Activated naive CD8-positive, alpha-beta T cell treated with anti-CD3 and anti-CD28 coated beads, Interleukin-2, amount 10 ng/mL, durations not matched to agents 7 days and 5 days (primary cell): ENCODE measurements at places on chromosomes 6 and 20.
A peak's percentile ranks its signal among the peaks of the same experiment; 100 is the strongest.

GRCh38 chr20:33007376-33008335 is at the start of gene BPIFB2:
Gene BPIFB2, plus strand, starts transcription at chr20:33007704. Its CDS starts 871 bp downstream, at chr20:33008575.
- H3K27me3 ChIP-seq = no peaks in the 10 kb centered on the region
- H3K27ac ChIP-seq = no peak within 1 kb of the TSS
- DNase-seq = no peak
- H3K4me1 ChIP-seq = peaks cover 5% of the 10 kb centered on the region
- H3K36me3 ChIP-seq = peaks cover 4% of the 10 kb centered on the region

GRCh38 chr6:131730264-131730663 is 19.4 kb upstream of the CTAGE9 start:
- no peaks in the 10 kb centered on the region for H3K36me3 ChIP-seq
- H3K27me3 ChIP-seq = no peaks in the 10 kb centered on the region
- no peaks in the 10 kb centered on the region for H3K4me1 ChIP-seq
- no peak overlapping the region for H3K27ac ChIP-seq
- no peak for DNase-seq

GRCh38 chr6:161598896-161599295 is 325.0 kb upstream of the AGPAT4 start:
- peaks cover 2% of the 10 kb centered on the region for H3K27me3 ChIP-seq
- no peak overlapping the region for H3K4me3 ChIP-seq
- no peaks in the 10 kb centered on the region for H3K36me3 ChIP-seq
- DNase-seq = no peak
- no peaks in the 10 kb centered on the region for H3K4me1 ChIP-seq

DNA sequence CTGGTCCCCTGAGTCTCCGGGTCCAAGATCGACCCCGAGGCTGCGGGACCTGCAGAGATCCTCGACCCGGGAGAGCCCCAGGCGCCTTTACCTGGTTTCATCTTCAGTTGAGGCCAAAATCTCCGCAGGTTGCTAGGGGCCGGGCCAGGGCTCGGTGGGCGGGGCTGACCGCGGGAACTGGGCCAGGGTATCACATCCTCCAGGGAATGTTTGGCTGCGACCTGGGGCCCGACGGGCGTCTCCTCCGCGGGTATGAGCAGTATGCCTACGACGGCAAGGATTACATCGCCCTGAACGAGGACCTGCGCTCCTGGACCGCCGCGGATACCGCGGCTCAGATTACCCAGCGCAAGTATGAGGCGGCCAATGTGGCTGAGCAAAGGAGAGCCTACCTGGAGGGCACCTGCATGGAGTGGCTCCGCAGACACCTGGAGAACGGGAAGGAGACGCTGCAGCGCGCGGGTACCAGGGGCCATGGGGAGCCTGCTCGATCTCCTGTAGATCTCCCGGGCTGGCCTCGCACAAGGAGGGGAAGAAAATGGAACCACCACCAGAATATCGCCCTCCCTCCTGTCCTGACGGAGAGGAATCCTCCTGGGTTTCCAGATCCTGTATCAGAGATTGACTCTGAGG is 53.8 kb upstream of the POLR1H start:
- H3K36me3 ChIP-seq = no peaks in the 10 kb centered on the region
- H3K27me3 ChIP-seq = peaks cover 54% of the 10 kb centered on the region
- DNase-seq = peak; percentile 33
- H3K27ac ChIP-seq = no peak overlapping the region
- H3K4me3 ChIP-seq = peak overlapping the region; percentile 53

- no peak overlapping the region for H3K4me3 ChIP-seq
- H3K4me1 ChIP-seq = peaks cover 8% of the 10 kb centered on the region
- no peaks in the 10 kb centered on the region for H3K27me3 ChIP-seq
- no peaks in the 10 kb centered on the region for H3K36me3 ChIP-seq
These were observed 30.0 kb downstream of the ALDH5A1 start for GRCh38 chr6:24524805-24525204.

DNA sequence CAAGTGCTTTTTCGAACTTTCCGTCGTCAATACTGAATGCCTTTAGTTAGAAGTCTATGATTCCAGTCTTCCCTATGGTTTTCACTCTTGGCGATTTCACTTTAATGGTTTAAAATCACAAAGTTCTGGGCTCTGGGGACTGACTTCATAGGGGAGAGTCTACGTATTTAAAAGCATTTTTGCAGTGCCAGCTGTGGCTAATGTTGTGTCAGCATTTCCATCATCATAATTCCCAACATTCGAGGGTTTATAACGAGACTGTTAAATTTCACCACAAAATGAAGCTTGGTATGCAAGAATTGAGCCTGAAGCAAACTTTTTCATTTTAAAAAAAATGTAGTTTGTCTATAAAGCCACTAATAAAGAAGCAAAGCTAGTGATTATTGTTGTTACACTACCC is 242.7 kb downstream of the SOX4 start:
- peaks cover 4% of the 10 kb centered on the region for H3K27me3 ChIP-seq
- H3K27ac ChIP-seq = no peak overlapping the region
- H3K36me3 ChIP-seq = no peaks in the 10 kb centered on the region
- H3K4me3 ChIP-seq = no peak overlapping the region
- no peak for DNase-seq

GRCh38 chr6:112223070-112223861 is 31.1 kb downstream of the LAMA4 start:
- no peak overlapping the region for H3K4me3 ChIP-seq
- H3K27ac ChIP-seq = no peak overlapping the region
- H3K36me3 ChIP-seq = no peaks in the 10 kb centered on the region
- no peak for DNase-seq
- no peaks in the 10 kb centered on the region for H3K4me1 ChIP-seq

GRCh38 chr20:1801929-1802306 is 93.3 kb upstream of the SIRPA start:
- no peak for DNase-seq
- H3K4me1 ChIP-seq = peaks cover 8% of the 10 kb centered on the region
- H3K27me3 ChIP-seq = peaks cover 68% of the 10 kb centered on the region
- no peak overlapping the region for H3K27ac ChIP-seq

DNA sequence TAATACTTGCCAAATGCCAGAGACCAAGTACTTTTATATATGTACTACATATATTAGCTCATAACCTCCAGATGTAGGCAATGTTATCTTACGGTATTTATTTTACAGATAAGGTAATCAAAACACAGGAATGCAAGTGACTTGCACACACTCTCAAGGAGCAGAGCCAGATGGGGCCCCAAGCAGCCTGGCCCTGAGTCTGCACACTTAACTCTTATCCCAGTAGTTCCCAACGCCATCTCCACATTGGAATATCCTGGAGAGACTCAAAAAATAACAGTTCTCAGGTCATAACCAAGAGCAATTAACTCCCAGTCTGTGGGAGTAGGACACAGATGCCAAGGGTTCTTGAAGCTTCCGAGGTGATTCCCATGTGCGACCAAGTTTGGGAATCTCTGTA is 398.7 kb downstream of the PHF3 start:
- no peaks in the 10 kb centered on the region for H3K36me3 ChIP-seq
- no peak overlapping the region for H3K27ac ChIP-seq
- no peaks in the 10 kb centered on the region for H3K27me3 ChIP-seq
- no peak for DNase-seq
- H3K4me1 ChIP-seq = no peaks in the 10 kb centered on the region
- H3K4me3 ChIP-seq = no peak overlapping the region

DNA sequence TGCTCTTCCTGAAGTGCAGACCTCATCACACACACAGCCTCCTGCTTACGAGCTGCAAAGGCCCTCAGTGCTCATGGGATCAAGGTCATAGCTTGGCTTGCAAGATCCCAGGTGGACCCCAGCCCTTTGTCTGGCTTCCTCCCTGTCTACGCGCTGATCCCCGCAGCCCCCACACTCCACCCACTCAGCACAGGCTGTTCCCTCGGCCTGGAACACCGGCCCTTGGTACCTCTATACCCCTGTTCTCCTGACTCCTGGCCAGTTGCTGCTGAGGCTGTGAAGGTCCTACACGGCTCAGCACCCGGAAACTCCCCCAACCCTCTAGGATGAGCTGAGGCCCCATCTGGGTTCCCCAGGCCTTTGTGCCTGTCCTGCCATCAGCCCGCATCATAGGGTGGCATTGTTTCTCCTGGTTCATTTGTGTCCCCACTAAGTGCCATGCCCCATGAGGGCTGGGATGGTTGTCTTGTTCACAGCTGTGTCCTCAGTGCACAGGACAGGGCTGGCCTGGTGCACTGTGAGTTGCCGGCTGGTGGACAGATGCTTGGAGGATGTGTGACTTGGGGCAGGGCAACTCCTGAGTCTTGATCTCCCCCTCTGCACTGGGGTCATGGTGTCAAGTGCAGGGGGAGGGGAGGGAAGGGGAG is 57.0 kb downstream of the ADNP start:
- no peak for DNase-seq
- no peak overlapping the region for H3K4me3 ChIP-seq
- peaks cover 5% of the 10 kb centered on the region for H3K36me3 ChIP-seq
- no peak overlapping the region for H3K27ac ChIP-seq
- no peaks in the 10 kb centered on the region for H3K27me3 ChIP-seq

GRCh38 chr6:90118069-90118468 is 178.6 kb downstream of the BACH2 start:
- no peaks in the 10 kb centered on the region for H3K27me3 ChIP-seq
- no peak overlapping the region for H3K27ac ChIP-seq
- no peak overlapping the region for H3K4me3 ChIP-seq
- H3K4me1 ChIP-seq = peaks cover 35% of the 10 kb centered on the region

- no peak for DNase-seq
- no peaks in the 10 kb centered on the region for H3K27me3 ChIP-seq
- H3K4me1 ChIP-seq = peaks cover 8% of the 10 kb centered on the region
- no peak overlapping the region for H3K4me3 ChIP-seq
These were observed 107.2 kb downstream of the CHD6 start for GRCh38 chr20:41510847-41511450.

DNA sequence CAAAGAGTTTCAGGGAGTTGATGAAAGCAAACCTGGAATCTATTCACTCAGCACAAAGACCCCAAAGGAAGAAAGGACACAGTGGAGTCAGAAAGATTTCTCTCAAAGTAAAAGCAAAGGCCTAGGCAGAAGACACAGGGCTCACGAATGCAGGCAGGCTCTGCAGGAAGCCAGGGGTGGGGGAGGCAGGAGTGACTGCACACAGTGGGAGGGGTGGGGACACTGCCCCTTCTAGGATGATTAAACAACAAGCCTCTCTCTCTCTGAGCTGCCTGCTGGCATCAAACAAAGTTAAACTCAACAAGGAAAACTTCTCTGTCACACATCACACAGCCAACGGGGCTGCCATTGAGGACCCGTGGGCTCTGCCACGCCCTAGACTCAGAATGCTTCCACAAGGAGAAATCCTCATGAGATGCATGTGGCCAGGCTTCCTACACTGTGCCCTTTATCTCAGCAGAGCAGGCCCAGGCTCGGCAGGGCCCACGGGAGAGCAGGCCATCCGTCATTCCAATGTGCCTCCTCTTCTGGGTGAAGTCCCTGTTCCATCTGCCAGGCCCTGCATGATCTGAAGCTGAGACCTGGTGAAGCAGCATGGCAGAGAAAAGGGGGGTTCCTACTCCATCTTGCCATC is 70.1 kb downstream of the RAMACL start:
- no peaks in the 10 kb centered on the region for H3K4me1 ChIP-seq
- no peaks in the 10 kb centered on the region for H3K36me3 ChIP-seq
- H3K4me3 ChIP-seq = no peak overlapping the region
- H3K27ac ChIP-seq = no peak overlapping the region

DNA sequence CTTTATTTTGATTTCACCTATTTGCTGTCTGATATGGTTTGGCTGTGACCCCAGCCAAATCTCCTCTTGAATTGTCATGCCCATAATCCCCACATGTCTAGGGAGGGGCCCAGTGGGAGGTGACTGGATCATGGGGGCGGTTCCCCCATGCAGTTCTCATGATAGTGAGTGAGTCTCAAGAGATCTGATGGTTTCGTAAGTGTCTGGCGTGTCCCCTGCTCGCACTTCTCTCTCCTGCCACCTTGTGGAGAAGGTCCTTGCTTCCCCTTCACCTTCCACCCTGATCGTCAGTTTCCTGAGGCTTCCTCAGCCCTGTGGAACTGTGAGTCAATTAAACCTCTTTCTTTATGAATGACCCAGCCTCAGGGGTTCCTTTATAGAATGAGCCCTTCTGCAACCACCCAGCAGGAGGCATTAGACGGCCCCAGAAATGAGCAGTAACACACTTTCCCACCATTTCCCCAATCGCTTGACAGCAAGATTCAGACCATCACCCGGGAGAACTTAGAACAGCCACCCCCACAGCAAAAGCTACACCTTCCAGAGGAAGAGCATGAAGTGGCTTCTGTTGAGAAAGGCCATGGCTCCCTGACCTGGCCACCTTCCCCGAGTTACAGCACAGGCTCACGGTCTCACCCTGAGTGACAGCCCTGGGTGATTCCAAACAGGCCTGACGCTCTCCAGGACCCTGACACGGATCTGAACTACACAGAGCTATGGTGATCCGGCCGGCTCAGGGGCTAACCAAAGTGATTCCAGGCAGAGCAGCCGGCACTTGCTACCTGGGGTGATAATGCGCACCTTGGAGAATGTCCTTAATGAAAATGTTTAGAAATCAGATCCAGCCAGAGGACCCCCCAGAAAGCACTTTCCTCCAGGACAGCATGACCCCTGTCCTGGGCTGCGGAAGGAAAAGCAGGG is 131.2 kb upstream of the CDH4 start:
- no peak for DNase-seq
- no peaks in the 10 kb centered on the region for H3K36me3 ChIP-seq
- H3K4me3 ChIP-seq = no peak overlapping the region
- H3K27ac ChIP-seq = no peak overlapping the region
- H3K27me3 ChIP-seq = peaks cover 2% of the 10 kb centered on the region

DNA sequence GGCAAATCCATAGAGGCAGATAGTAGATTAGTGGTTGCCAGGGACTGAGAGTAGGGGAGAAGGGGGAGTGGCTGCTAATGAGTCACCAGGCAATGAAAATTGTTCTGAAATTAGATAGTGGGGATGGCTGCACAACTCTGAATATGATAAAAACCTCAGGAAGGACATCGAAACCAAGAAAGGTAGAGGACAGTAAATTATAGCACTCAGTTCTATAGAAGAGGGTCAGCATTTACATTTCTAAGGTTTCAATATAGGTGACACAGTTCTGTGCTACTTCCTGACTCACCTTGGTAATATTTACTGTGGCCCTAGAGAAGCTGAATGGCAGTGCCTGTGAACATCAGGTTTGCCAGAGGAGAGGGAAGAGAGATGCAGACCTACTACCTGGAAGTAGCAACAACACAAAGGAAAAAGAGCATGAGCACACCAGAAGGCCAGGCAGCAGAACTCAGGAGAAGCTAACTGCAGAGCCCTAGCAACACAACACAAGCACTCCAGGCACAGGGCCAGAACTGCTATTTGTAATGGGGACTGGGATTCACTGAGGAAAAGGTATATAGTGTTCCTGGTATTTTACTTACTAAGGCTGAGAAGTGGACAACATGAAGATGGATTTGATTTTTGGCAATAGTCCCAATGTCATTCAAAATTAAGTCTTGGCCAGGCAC is 75.9 kb downstream of the PLCG1 start:
- H3K36me3 ChIP-seq = peaks cover 3% of the 10 kb centered on the region
- H3K27ac ChIP-seq = no peak overlapping the region
- DNase-seq = no peak
- peaks cover 2% of the 10 kb centered on the region for H3K4me1 ChIP-seq

DNA sequence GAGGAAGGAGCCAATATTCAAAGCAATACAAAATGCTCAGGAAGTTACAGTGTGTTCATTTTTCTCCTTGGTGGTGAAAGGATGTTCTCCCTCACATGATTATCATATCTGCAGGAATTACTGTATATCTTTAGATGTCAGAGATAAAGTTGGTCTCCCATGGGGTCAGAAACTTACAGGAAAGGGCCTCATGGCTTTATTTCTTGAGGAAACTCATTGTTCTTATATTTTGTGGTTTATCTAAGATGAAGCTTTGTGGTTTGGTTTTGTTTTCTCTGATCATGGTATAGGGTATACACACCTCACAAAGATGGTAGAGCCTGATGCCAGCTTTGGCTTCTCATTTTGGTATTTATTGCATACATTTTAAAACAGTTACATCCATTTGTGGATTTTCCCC is 100.5 kb upstream of the STXBP5 start:
- no peak overlapping the region for H3K27ac ChIP-seq
- H3K4me1 ChIP-seq = peaks cover 15% of the 10 kb centered on the region
- H3K27me3 ChIP-seq = no peaks in the 10 kb centered on the region
- H3K4me3 ChIP-seq = no peak overlapping the region
